ENCODE measurements at places on chromosomes 6 and 20.

- no peak for DNase-seq
These were observed 24.7 kb upstream of the MICB start for GRCh38 chr6:31473244-31473643.

DNA sequence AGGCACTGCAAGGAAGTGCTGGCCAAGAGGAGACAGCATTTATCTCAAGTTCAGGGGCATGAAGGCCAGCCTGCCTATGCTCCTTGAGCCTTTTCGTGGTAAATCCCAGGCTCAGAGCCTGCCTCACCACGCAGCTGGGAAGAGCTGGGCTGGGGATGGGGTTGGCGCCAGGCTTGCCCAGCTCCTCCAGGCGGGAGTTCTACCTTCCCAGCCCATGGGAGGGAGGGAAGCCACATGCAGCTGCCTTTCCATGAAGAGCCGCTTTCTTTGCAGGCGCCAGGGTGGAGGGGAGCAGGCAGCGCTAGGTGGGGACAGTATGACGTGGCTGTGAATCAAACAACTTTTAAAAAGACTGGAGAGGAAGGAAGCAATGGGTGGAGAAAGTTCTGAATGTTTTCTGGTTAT is 19.5 kb upstream of the SIRT5 start:
- no peak for DNase-seq

- DNase-seq, result no peak
These were observed 431.5 kb downstream of the HACE1 start for GRCh38 chr6:104428184-104428583.

GRCh38 chr20:44054118-44054517 is 132.9 kb downstream of the JPH2 start:
- no peak for DNase-seq

DNA sequence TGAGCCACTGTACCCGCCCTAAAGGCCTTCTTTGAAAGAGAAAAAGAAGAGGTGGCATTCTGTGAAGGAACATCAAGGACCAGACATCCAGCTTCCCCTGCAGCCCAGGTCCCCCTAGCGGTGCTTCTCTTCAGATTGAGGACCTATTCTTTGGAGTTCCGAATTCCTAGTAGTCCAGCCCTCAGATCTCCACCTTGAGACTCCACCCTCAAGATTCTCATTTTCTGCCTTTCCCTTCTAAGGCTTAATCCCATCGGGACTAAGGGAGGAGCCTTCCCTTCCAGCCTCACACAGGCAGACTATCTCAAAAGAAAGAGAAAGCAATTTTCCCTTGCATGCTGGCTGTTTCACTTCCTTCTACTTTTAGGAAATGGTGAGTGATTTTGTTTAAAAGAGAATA is 32.5 kb downstream of the MUC22 start:
- no peak for DNase-seq

- DNase-seq, result no peak
These were observed 51.2 kb downstream of the CBFA2T2 start for GRCh38 chr20:33541074-33541473.

GRCh38 chr20:19302714-19303113 is 90.3 kb downstream of the SLC24A3 start:
- DNase-seq, result no peak

GRCh38 chr6:46979206-46979605 is 57.5 kb upstream of the ADGRF5 start:
- no peak for DNase-seq

DNA sequence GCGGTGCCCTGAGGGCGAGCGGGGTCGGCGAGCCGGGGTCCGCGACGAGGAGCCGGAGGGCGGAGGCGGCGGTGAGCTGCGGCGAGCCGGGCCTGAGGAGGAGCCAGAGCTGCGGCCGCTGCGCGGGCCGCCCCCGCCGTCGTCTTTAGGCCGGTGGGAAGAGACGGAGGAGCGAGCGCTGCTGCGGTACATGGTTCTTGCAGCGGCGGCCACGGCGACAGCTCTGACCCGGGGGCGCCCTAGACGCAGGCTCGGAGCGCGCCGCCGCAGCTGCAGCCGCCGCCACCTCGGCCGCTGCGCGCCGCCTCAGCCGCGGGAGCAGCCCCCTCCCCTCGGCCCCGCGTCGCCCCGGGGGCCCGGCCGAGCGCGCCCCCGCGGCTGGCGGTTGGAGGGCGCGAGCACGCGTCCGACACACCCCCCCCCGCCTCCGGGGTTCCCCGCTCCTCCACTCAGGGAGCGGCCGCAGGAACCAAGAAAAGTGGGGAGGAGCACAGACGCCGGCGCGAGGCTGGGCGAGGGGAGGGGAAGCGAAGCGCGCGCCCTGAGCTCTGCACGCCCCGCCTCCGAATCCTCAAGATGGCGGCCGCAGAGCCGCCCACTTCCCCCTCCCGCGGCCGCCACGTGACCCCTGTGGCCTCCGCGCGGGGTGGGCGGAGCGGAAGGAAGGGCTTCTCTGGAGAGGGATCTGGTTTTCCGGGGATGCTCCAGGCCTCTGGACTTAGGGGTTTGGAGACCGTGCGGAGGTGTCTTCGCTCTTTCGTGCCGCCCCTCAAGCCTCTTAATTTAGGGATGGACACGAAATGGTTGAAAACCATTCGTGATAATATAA is at the start of gene ZNF318:
TSS of gene ZNF318 (minus strand) at position 474 of the 829 bp plus-strand sequence. CDS start at position 192, 282 bp downstream.
- DNase-seq, result peak; percentile 86

DNA sequence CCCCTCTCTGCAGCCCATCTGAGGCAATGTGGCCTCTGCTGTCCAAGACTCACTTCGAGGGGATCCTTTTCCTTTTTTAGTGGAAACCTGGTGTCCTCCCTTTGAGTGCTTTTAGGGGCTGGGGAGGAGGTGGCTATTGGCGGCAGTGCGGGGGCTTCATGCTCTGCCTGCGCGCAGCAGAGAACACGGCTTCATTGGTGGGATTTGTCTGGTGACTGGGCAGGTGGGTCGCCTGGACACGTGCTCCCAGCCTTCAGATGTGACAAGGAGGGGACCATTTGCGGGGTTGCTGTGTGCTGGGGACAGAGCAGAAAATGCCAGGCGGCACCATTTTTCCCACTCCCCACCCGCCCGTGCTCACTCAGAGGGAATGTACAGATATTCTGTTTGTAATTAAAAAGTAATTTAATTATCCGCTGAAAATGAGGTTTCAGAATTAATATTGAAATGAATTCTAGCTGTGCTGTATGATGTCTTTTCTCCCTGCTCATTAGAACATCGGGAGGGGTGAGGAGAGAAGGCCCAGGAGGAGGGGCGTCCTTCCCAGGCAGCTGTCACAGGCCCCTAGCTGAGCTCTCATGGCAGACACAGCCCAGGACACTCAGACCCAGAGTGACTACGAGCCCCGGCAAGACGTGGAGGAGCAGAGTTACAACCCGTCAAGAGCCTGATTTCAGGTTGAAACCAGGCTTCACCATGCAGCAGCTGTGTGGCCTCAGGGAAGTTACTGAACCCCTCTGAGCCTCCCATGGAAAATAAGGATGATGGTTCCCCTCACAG is 417.2 kb upstream of the SULF2 start:
- no peak for DNase-seq

DNA sequence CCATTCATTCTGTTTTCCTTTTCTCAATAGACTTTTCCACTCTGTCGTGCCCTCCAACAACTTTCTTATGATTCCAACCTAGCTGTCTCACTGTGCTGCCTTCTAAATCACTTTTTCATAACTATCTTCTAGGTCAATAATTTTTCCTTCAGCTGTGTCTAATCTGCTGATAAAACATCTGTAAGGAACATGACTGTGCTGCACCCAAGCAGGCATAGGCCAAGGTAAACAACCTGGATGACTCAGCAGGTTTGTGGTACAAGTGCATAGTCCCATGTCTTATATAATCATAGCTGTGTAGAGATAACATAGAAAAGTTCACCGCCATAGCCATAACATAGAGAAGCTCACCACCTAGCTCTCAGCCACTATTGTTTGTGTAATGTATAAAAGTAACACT is 332.3 kb downstream of the PLCB1 start:
- no peak for DNase-seq
